ENCODE measurements at places on chromosomes 1 and 21.

DNA sequence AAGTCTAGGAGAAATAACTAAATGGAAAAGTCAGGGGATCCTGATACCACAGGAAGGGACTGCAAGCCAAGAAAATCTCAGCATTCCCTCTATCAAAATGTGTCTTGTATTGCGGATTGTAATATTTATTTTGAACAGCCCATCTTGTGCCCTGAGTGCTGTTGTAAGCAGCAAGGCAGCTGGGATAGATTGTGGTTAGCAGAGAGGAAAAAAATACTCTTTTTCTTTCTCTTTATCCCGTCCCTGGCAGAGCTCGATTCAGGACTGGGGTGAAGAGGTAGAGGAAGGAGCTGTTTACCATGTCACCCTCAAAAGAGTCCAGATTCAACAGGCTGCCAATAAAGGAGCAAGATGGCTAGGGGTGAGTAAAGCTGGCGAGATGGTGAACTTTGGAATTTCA, 1.2 kb downstream of the RGL1 start:
- no peak for DNase-seq

DNA sequence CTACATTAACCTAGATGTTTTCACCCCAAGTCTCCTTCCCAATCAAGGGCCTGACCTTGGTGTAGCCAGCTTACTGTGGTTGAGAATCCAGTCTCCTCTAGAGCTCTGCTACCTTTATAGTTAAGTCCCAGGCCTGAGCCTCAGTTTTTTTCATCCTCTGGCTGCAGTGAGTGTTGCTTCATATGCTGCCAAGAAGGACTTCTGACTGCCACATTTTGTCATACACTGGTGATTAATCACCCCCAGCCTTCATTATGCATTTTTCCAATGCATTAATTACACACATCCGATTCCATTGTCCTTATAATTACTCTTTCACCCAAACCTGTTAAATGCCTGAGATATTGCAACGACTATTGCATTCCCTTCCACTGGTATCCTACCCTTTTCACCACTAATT, 66.3 kb upstream of the FGGY start:
- DNase-seq, result no peak

DNA sequence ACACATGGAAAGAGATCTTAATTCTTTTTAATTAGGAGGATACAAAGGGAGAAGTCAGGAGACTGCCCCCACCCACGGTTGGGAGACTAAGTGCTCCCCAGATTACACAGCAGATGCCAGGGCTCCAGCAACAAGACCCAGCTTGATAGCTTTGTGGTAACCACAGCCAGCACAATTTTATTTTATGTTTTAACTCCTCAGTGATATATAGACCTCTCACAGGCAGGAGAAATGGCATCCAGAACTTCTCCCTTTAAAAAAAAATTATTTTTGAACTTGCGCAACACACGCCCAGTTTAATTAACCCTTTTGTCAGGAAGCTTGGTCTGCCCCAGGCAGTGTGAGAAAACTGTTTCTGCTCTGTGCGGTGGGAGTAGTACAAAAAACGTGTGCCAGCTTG, 62.6 kb upstream of the ACOT11 start:
- no peak for DNase-seq

GRCh38 chr1:214029796-214030195, 42.0 kb downstream of the PROX1 start:
- no peak for DNase-seq

GRCh38 chr1:62318756-62319544, at the start of gene KANK4:
KANK4 (minus strand) TSS chr1:62319434; CDS start chr1:62281564, 37,870 bp downstream.
- DNase-seq, result no peak

GRCh38 chr1:236748268-236748870, 46.7 kb upstream of the MTR start:
- DNase-seq, result no peak

DNA sequence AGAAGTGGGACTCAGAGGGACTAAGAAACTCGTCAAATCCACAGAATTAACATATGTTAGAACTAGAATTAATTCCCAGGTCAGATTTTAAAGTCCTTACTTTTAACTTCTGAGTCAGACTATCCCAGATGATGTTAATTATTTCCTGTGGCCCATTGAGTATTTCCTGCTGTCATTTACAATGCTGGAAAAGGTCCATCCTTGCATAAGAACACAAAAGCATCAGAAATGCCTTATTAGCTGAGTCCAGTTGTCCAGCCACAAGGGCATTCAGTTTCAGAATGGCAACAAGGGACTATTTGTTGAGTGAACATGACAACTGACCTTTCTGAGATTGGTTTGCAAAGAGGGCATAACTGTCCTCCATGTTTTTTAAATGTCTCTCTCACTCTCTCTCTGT, 16.5 kb upstream of the HIVEP3 start:
- DNase-seq, result no peak

DNA sequence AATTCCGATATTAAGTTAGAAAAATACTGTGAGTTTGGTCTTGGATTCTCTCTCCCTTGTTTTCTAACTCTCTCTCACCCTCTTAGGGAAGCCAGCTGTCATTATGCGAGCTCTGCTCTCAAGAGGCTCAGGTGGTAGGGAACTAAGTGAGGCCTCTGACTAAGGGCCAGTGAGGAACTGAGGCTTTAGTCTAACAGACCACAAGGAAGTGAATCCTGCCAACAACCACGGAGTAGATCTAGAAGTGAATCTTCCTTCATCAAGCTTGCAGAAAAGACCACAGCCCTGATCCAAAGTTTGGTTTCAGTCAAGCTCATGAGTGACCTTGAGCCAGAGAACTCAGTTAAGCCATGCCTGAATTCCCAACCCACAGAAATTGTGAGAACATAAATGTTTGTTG, 180.1 kb upstream of the PRMT6 start:
- DNase-seq, result no peak
